ENCODE measurements at places on chromosomes 13 and 19. TPM values are rescaled to one million over a fixed set of nuclear protein-coding genes. Genes with fewer than 3 reads are reported as not detected.

- no peaks in the 10 kb centered on the region for H3K4me1 ChIP-seq
- no peak for DNase-seq
- H3K36me3 ChIP-seq, result peaks cover 25% of the 10 kb centered on the region
- H3K4me3 ChIP-seq, result no peak overlapping the region
Observed at GRCh38 chr13:26688286-26688685, 72.3 kb downstream of the GPR12 start.

GRCh38 chr19:45090034-45090433 is 2.9 kb upstream of the PPP1R37 start:
- H3K4me1 ChIP-seq, result peaks cover 20% of the 10 kb centered on the region
- H3K27ac ChIP-seq, result no peak overlapping the region
- no peak overlapping the region for H3K4me3 ChIP-seq
- H3K36me3 ChIP-seq, result no peaks in the 10 kb centered on the region
- DNase-seq, result no peak

DNA sequence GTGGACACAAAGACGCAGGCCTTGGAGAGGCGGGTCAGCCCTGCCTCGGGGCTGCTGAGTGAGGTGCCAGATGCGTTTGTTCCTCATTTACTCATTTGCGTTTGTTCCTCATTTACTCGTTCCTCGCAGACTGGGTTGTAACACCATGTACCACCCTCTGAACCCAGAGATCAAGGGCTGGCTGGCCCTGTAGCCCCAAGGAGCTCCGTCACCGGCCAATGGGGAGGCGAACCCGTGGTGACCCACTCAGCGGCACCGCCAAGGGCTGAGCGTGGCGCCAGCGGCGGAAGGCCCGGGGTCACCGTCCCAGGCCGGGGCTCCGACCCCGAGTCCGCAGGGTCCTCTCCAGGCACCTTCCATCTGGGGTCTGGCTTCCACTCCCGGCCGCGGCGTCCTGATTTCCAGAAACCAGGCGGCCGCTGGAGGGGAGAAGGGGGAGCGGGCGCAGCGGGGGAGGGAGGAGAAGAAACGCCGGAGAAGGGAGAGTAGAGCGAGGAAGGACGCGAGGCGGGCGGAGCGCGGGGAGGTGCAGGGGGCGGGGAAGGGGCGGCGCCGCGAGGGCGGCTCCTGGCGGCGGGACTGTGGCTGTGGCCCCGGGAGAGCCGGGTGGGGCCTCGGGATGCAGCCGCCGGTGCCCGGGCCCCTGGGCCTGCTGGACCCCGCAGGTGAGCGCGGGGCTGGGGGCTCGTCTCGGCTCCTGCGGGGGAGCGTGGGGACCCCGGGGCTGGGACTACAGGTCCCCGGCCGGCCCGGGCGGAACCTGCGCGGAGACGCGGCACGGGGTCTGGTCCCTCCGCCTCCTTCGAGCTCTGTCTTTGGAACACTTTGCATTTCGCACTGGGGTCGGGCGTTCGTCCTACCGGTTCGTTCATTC is at the start of gene TMEM255B:
TSS of gene TMEM255B (plus strand) at position 576 of the 874 bp plus-strand sequence. CDS start at position 620, 44 bp downstream.
- DNase-seq, result peak; percentile 84
- peak within 1 kb of the TSS; percentile 28 for H3K27ac ChIP-seq
- no peaks in the 10 kb centered on the region for H3K36me3 ChIP-seq
- peak within 1 kb of the TSS; percentile 63 for H3K4me3 ChIP-seq

- peak within 1 kb of the TSS; percentile 12 for H3K27ac ChIP-seq
- H3K4me3 ChIP-seq, result peak within 1 kb of the TSS; percentile 39
- H3K4me1 ChIP-seq, result peaks cover 6% of the 10 kb centered on the region
- DNase-seq, result peak; percentile 56
- no peaks in the 10 kb centered on the region for H3K36me3 ChIP-seq
Observed at GRCh38 chr13:41456768-41457588, at the start of gene RGCC. TSS of gene RGCC (plus strand) at chr13:41457550. CDS start at chr13:41457708, 158 bp downstream.

- no peak overlapping the region for H3K4me3 ChIP-seq
- no peaks in the 10 kb centered on the region for H3K36me3 ChIP-seq
- no peaks in the 10 kb centered on the region for H3K27me3 ChIP-seq
- no peaks in the 10 kb centered on the region for H3K4me1 ChIP-seq
Observed at GRCh38 chr13:76067850-76068249, 431.7 kb downstream of the LMO7 start.

ZNF112 gene
- total RNA-seq, result 7.8 TPM

RFPL4A gene
- not detected for total RNA-seq

SIGLEC12 gene
- not detected for total RNA-seq

PPM1N gene
- 0.73 TPM for total RNA-seq

MCF2L gene
- total RNA-seq, result 40.7 TPM

SMIM44 gene
- total RNA-seq, result not detected

Measured in thyroid gland (tissue), 4 donors.